ENCODE measurements at places on chromosomes 16 and 17. TPM values are rescaled to one million over a fixed set of nuclear protein-coding genes. Genes with fewer than 3 reads are reported as not detected.

Gene SAMD14
- 0.84 TPM for total RNA-seq

Gene NPIPB13
- total RNA-seq: 1.5 TPM

Gene SOCS1
- 1.8 TPM for total RNA-seq

Gene ITGAX
- total RNA-seq: 2.5 TPM

Gene TMEM235
- total RNA-seq: not detected

Gene KRT25
- total RNA-seq: not detected

Gene TSPAN10
- 0.17 TPM for total RNA-seq

Gene SOX15
- total RNA-seq: 0.17 TPM

Gene SLC16A13
- 26.6 TPM for total RNA-seq

Gene PYY
- not detected for total RNA-seq

Gene HOXB1
- total RNA-seq: not detected

Gene TPSD1
- total RNA-seq: 0.28 TPM

Gene TEX2
- total RNA-seq: 39.8 TPM

Gene SLC5A11
- 0.67 TPM for total RNA-seq

Gene OSGIN1
- total RNA-seq: 47.2 TPM

Gene KIF19
- 0.70 TPM for total RNA-seq

Gene MT1E
- total RNA-seq: 1,831 TPM

Gene TBC1D3E
- total RNA-seq: 0.33 TPM

Gene DBF4B
- 1.3 TPM for total RNA-seq

Gene CFDP1
- 20.5 TPM for total RNA-seq

Gene STH
- not detected for total RNA-seq

Gene BAHCC1
- total RNA-seq: 3.9 TPM

Gene PDILT
- not detected for total RNA-seq

Gene KRTAP2-1
- not detected for total RNA-seq

Gene RNF112
- total RNA-seq: 0.42 TPM

Gene CA5A
- 12.3 TPM for total RNA-seq

Gene ECI1
- total RNA-seq: 53.0 TPM

Gene ARL5C
- total RNA-seq: not detected

Gene QPRT
- 79.4 TPM for total RNA-seq

Gene ST6GALNAC1
- 2.1 TPM for total RNA-seq

Gene EMP2
- 66.9 TPM for total RNA-seq

Gene CFAP97D1
- total RNA-seq: 0.08 TPM

Gene KRTAP4-3
- total RNA-seq: not detected

Gene GSDMA
- 0.08 TPM for total RNA-seq

Measured in liver (tissue), 10 donors.